Stimulated activated CD4-positive, alpha-beta T cell treated with anti-CD3 and anti-CD28 coated beads, Interleukin-4, amount 100 ng/mL, for 24 hours (primary cell): ENCODE measurements at places on chromosomes 11 and 22.

GRCh38 chr11:1288426-1289151 is 20.8 kb downstream of the TOLLIP start:
- DNase-seq = no peak

GRCh38 chr22:46551996-46552395 is 14.6 kb upstream of the CELSR1 start:
- no peak for DNase-seq

DNA sequence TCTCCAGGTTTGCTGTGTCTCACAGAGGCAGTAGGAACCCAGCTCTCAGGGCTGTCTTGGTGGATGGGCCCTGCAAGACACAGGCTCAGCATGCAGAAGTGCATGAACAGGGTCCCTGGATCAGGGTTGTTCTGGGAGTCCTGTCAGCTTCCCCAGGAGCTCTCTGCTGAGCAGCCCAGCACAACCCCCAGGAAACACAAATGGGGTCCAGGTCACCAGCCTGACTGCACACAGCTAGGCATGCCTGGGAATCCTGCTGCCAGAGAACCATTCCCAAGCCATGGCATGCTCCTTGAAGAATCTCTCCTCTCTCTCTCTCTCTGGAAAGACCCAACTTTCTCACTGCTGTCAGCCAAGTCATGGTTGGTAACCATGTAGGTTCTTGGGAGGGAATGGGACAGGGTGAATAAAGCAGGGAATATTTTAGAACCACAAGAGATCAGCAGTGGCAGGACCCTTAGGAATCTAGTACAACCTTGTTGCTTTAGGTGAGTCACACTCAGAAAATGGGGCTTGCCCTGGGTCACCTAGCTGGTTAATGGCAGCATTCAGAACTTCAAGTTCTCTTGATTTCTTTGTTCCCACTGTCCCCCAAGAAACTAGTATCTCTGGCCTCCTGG is 21.4 kb downstream of the TUB start:
- DNase-seq = no peak

DNA sequence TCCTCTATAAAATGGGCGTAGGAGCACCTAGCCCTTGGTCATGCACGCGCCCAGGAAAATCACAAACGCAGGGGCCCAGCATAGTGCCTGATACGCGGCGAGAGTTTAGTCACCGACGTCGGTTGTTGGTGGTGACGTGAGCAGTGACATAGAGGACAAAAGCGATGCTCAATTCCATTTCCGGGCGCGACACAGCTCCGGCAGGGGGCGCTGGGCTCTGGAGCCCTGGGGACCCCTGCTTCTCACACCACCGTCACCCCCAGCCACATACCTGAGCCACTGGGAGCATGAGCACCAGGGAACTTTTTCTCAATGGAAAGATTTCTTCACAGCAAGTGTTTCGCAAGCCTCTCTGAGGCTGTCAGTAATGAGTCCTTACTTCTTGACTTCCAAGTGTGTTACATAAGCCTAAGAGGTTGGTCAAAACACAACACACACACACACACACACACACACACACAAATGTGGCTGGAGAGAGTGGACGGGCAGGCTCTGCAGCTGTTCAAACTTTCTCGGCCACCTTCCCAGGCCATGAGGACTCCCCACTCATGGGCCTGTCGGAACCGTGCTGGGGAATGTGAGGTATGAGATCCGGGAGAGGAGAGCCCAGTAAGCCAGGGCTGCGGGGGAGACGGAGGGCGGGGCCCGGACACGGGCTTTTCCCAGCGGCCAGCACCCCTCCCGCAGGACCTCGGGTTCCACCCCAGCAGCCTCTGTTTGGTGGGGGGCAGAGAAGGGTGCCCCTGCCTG is 36.9 kb upstream of the LINC01488 start:
- DNase-seq = no peak

DNA sequence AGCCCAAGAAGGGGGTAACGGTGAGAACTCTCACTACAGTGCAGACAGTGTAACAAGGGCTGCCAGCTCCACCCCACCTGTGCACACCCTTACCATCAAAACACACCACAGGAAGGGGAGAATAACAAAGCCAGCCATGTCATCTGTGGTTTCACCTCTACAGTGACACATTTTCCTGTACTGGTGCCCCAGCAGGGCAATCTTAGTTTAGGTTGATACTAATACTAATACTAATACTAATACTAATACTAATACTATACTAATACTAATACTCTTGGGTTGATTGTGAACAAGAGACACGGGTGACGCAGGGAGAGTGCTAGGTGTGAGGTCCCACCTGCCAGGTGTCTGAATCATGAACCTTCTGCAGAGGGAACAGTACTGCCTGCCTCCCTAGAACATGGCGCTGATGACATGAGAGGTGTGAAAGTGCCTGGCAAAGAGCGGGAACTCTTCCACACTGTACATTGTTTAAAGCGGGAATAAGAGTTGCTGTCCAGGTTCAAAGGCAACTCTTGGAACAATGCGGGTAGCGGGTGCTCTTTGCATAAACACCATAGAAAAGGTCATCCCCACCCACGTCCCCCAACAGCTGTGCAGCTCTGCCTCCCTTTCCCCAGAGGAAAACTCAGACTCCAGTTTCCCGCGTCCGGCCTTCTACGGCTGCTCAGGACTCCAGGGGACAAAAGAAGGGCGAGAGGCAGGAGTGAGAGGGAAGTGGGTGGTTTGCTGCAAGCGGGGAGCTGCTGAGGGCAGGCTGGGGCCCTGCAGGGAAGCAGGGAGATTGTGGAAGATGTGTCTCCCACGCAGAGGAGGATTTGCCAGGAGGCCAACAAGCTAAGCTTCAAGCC is 25.0 kb upstream of the TMPRSS4 start:
- peak; percentile 69 for DNase-seq

GRCh38 chr11:128981254-128981653 is 38.6 kb upstream of the TP53AIP1 start:
- no peak for DNase-seq

GRCh38 chr22:49735901-49736421 is 91.7 kb downstream of the BRD1 start:
- DNase-seq = no peak

DNA sequence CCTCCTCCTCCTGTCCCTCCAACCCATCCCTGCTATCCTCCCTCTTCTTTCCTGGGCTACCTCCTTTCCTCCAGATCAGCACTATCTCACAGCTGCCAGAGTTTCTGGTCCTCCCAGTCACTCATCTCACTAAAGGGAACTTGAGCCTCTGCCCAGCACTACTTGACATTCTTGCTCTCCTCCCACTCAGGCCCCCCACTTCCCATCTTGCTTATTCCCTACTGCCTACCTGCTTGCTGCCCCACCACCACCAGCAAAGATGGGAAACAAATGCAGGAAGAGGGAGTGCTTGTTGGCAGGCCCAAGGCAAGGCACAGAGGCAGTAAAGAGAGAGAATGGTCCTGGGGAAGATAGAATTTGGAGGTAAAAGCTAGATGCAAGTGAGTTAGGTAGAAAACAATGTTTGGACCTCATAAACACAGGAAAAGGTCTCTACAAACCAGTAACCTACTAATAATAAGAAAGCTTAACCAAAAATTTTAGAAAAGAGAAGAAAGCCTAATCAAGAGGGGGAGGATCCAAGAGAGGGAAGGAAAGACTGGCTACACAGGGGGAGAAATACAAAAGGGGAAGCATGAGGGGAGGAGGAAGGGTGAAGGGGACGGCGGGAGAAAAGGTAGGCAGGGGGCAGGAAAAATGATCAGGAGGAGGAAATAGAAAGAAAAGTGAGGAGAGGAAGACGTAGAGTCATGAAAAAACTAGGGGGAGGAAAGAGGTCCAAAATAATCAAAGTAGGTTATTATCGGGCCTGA is 63.6 kb downstream of the PAK1 start:
- DNase-seq = no peak

DNA sequence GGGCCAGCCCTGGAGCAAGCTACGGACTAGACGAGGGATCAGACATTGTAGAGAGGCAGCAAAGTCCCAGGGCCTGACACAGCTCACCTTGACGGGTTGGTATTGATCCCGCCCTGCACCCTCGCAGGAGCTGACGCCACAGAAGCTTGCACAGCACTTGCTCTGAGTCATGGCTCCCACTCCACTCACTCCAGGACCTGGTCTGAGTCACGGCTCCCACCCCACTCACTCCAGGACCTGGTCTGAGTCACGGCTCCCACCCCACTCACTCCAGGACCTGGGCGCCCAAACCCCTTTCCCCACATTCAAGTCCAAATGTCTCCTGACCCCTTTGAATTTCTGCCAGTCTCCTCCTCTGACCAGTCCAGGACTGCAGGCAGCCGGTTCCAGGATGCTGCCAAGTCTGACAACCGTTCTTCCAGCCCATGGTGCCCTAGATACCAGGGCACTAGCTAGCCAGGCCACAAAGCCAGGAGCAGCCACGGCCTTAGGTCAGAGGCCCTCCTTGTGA is 6.0 kb upstream of the PNPLA5 start:
- DNase-seq = no peak

- no peak for DNase-seq
Measured at GRCh38 chr11:68016904-68017817, 7.0 kb downstream of the ALDH3B1 start.

GRCh38 chr11:130103296-130103814 is 33.7 kb downstream of the APLP2 start:
- DNase-seq = no peak

GRCh38 chr11:70255477-70256116 is 14.9 kb upstream of the PPFIA1 start:
- no peak for DNase-seq

DNA sequence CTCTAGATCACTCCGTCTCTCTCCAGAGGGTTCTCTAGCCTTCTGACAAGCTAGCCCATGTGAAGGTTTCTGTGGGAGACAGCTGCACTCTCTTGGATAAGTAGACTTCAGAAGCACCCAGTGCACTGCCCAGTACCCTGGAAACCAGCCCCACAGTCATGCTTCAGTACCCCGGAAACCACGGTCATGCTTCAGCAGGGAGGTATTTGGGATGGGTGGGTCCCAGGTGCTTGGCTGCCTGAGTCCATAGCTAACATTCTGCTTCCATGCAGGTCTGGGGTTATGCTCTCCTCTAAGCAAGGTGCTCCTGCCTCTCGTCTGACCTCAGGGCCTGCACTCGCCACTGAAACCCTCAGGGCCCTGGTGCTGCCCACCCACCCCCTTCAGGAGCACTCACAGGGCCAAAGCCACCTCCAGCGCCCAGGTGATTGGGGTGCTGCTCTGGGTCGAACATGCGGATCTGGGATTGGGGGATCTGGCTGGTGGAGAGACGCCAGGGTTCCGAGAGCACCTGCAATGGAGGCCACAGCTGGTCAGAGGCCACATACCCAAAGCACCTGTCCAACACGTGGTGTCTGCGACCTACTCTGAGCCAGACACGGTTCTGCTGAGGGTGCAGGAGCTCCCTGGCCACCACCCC is 7.3 kb upstream of the SYCE3 start:
- DNase-seq = no peak

DNA sequence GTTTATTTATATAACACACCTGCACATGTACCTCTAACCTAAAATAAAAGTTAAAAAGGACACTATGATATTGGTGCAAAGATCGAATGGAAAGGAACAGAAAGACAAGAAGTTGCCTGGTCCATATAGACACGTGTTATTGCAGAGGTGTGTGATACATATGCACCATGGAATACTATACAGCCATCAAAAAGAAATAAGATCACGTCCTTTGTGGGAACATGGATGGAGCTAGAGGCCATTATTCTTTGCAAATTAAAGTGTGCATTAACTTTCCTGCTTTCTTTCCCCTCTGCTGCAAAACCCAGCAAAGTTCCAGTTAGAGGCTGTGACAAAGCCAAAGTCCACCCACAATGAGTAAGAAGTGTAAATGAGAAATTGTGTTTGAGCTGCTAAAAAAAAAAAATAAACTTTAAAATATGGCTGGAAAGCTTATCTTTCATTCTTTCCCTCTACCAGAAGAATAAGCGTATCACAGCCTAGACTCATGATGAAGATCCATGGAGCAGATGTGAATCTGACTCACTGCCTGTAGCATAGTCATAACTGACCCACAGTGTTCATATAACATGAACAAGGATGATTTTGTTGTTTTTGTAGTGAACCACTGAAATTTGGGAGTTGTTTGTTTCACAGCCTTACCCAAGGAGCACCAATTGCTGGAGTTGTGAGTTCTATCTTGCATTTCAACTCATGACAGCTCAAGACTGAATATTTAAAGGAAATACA is 9.6 kb downstream of the OR52K1 start:
- no peak for DNase-seq

DNA sequence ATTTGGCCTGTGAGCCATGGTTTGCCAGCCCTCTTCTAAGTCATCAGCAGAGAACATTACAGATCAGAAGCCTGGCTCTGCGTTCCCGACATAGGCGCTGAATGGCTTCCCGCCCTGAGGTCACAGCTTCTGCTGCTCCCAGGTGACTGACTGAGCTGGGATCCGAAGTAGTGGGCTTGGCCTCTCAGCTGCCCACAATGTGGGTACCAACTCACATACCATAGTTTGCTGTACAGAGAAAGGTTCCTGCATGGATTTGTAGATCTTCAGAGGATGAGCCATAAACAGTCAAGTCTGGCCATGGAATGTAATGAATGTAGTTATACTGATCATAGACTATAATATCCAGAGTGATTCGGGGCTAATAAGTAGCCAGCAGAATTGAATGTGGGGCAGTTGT is 42.6 kb downstream of the TEAD1 start:
- DNase-seq = no peak

- DNase-seq = peak; percentile 73
Measured at GRCh38 chr11:130894322-130895025, 21.8 kb downstream of the SNX19 start.

DNA sequence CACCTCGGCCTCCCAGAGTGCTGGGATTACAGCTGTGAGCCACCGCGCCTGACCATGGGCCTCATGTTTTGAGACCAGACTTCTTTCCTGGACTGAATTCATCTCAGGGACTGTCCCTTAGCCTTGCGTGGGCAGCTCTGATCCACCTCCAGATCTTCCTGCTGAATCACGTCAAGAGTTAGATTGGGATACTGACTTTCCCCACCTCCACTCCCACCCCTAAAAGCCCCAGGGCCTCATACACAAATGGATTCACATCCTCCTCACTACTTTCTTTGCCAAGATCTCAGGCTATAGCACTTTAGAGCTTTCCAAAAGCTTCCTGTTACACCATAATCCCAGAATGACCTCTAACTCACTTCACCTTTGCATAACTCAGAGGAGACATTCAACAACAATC is 12.1 kb downstream of the CCDC87 start:
- DNase-seq = no peak

DNA sequence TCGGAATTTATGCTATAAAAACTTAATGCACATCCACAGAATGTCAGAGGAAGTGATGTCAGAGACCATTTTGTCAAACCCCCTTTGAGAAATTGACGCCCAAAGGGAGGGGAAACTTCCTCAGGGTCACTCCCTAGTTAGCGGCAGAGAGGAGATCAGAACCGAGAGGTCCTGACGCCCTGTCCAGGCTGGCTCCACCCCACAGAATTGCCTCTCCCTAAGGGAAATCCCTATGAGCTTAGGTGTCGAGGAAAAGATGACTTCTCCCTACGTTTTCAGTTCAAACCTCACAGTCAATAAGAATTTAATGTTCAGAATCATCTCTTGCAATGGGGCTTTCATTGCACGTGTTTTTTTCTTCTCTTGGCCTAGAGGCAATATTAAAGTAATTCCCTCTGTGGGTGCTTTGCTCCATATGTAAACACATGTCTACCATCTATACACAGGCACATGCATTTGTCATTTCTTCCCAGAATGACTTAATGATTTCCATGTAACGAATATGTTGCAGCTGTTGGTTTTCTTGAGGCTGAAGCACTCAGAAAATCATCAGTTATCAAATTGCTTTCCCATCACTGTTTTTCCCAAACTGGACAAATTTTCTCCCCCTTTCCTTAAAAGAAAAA is 148.7 kb upstream of the TIMP3 start:
- no peak for DNase-seq
